Activated naive CD4-positive, alpha-beta T cell treated with anti-CD3 and anti-CD28 coated beads for 36 hours (primary cell): ENCODE measurements at places on chromosomes 3 and 15. TPM values are rescaled to one million over a fixed set of nuclear protein-coding genes. Genes with fewer than 3 reads are reported as not detected.

DNA sequence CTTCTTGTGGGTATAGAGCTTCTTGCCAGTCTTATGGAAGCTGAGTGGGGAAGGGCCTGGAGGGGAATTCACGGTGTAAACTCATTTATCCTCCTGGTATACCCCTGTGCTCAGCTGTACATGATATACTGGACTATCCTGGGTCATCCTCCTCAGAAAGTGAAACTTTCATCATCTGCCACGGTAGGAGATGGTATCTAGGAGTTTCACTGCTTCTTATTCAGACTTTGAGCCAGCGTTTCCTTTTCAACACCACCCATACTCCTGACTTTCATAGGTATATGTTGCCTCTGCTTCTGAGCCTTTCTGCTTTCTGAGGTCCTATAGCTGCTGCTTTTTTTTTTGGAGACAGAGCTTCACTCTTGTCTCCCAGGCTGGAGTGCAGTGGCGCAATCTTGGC lies 15.6 kb downstream of the SENP5 start:
- no peaks in the 10 kb centered on the region for H3K27me3 ChIP-seq
- H3K27ac ChIP-seq = no peak overlapping the region
- H3K36me3 ChIP-seq = peaks cover 6% of the 10 kb centered on the region
- DNase-seq = no peak
- peaks cover 37% of the 10 kb centered on the region for H3K4me1 ChIP-seq

DNA sequence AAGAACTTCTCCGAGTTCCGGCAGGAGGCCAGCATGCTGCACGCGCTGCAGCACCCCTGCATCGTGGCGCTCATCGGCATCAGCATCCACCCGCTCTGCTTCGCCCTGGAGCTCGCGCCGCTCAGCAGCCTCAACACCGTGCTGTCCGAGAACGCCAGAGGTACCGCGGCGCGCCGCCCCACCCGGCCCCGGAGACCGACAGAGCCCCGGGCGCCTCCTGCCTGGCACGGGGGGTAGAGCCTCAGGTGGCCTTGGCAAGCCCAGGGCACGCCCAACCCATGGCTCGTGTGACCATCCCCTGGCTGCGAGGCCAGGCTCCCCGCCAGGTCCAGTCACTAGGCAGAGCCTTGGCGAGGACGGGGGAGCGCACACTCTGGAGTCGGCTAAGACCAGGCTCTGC lies 134.1 kb downstream of the LRRK1 start:
- no peak for DNase-seq
- no peaks in the 10 kb centered on the region for H3K27me3 ChIP-seq
- H3K4me1 ChIP-seq = no peaks in the 10 kb centered on the region
- H3K4me3 ChIP-seq = no peak overlapping the region
- no peak overlapping the region for H3K27ac ChIP-seq

- H3K36me3 ChIP-seq = no peaks in the 10 kb centered on the region
- H3K27ac ChIP-seq = no peak overlapping the region
- DNase-seq = no peak
- H3K4me3 ChIP-seq = no peak overlapping the region
- H3K27me3 ChIP-seq = no peaks in the 10 kb centered on the region
- no peaks in the 10 kb centered on the region for H3K4me1 ChIP-seq
These were observed 322.7 kb upstream of the ZNF717 start for GRCh38 chr3:76107935-76108570.

DNA sequence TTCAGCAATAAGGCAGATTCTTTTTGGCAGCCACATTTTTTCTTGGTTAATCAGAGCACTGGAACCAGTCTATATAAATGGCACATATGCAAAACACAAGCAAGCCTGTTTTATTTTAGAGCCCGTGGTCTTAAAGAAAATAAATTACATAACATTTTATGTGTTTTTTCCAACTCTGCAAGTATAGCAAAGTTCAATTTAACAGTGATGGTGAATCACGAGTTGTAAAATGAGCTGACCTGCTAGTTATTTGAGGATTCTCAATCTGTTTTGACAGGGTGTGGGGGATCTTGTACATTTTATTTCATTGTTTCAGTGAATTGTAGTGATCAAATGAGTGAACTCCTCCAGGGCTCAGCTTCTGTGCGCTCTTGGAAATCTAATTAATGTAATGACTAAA lies 2.7 kb downstream of the ARHGEF26 start:
- peaks cover 45% of the 10 kb centered on the region for H3K27me3 ChIP-seq
- no peaks in the 10 kb centered on the region for H3K36me3 ChIP-seq
- no peak for DNase-seq
- no peak overlapping the region for H3K27ac ChIP-seq

GALNT15 gene
- total RNA-seq = not detected

GOLGA6A gene
- 0.14 TPM for total RNA-seq

SLC51B gene
- not detected for total RNA-seq

COL8A1 gene
- 0.12 TPM for total RNA-seq

NR2E3 gene
- not detected for total RNA-seq
